ENCODE measurements at places on chromosomes 16 and 17.
A peak's percentile ranks its signal among the peaks of the same experiment; 100 is the strongest.

GRCh38 chr17:48488548-48489106 lies 42.2 kb downstream of the HOXB1 start:
- peak; percentile 21 for DNase-seq

- no peak for DNase-seq
Observed at GRCh38 chr16:48833461-48833860, 223.5 kb upstream of the N4BP1 start.

- no peak for DNase-seq
Observed at GRCh38 chr17:17236295-17237025, 508 bp downstream of the FLCN start.

DNA sequence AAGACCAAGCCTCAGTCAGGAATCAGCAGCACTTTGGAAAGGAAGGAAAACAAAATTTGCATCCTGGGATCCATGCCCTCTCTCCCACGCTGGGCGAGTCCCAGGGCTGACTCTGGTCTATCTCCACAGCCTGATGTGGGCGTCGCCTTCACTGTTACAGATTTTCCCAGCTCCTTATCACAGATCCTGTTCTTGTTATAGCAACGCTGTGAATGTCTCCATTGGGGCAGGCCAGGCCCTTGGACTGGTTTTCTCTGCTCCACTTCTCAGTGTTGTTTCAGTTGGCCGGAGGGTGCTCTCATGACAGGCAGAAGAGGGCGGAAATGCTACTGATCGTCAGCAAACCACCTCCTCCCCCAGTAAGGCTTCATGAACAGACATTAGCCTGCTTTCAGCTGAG lies 127.9 kb upstream of the CDH11 start:
- DNase-seq = no peak

DNA sequence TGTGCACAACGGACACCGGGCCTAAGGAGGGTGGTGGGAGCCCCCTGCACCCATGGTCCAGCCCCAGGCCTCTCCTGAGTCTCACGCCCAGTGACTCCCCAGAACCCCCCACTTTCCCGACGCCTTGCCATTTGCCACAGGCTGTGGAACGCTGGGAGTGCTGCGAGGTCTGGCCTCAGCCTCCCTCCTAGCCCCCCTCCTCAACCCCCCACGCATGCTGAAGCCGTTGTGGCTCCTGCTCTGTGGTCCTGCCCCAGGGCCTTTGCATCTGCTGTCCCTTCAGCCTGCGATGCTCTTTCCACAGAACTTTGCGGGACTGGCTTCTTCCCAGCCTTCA lies 226.0 kb upstream of the GSE1 start:
- no peak for DNase-seq

DNA sequence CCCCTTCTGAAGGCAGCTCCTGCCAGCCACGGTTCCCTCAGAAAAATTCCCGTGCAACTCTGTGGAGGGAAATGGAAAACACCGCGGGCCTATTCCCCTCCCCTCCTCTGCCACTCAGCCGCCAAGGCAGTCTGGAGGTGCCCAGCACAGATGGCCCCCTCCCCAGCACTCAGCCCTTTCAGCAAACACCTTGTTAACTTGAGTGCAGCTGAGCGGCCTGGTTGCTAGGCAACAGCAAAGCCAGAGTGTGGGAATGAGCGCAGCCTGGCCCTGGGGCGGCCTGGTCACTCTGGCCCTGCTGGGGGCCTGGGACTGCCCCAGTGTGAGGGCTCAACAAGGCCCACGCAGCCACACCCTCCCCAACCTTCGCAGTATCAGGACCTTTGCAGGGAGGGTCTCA lies 32.8 kb downstream of the CACNA1G start:
- DNase-seq = no peak

DNA sequence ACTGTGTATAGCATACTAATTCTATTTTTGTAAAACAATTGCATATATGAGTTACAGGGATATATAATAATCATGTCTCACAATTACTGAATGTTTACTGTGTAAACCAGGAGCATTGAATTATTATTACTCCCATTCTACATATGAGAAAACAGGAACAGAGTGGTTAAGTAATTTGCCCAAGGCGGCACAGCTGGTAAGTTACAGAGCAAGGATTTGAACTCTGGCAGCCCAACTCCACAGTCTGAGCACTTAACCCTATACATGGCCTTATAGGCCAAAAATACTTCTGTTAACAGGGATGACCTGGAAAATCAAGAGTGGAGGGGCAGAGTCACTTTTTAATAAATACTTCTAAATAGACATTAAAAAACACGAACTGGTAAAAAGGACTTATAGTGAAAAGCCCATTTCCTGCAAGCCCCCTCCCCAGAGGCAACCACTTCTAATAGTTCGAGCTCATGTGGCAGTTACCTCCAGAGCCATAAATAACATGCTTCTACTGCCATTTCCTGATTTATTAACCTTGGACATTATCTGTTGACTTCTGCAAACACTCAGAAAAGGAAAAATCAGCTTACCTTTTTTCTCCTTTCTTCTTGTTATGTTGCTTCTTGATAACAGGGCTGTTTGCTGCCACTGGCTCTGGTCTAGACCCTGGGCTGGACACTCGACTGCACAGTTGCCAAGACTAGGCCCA lies 22.1 kb upstream of the ADGRG1 start:
- no peak for DNase-seq

DNA sequence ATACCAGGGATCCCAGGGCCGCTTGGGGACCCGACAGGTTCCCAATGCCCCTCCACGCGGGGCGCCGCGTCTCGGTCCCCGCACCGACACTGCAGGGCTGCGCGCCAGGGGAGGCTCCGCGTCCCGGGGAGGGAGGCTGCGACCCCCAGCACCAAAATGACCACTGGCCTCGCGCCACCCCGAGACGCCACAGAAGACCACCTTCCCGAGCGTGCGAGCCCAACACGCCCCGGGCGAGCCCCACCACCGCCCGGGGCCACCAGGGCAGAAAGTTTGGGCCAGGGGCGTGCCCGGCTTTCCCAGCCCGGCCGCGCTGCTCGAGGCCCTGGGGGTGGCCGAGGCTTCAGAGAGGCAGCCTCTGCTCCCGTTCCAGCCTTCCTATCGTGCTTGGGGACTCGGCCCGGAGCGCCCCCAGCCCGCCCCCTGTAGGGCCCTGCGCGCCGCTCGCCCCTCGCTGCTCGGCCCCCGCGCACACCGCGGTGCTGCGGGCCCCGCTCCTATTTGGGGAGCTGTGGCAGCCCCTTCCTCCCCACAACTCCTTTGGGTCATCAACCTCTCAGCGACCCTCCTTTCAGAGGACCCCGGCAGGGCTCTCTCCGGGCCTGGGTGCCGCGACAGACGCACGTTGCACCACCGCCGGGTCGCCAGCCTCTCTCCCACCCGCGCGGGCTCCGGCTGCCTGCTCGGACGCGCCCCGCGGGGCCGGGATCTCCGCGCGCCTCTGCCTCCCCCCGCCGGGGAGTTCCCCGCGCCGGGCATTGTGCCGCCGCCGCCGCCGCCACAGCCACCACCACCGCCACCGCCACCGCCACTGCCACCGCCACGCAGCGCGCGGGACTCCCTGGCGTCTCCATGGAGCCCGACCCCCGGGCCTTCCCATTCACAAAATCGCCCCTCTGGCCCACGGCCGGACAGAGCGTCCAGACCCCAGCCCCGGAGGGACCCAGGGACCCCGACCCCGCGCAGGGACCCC lies 892 bp downstream of the RBFOX3 start:
- DNase-seq = no peak

DNA sequence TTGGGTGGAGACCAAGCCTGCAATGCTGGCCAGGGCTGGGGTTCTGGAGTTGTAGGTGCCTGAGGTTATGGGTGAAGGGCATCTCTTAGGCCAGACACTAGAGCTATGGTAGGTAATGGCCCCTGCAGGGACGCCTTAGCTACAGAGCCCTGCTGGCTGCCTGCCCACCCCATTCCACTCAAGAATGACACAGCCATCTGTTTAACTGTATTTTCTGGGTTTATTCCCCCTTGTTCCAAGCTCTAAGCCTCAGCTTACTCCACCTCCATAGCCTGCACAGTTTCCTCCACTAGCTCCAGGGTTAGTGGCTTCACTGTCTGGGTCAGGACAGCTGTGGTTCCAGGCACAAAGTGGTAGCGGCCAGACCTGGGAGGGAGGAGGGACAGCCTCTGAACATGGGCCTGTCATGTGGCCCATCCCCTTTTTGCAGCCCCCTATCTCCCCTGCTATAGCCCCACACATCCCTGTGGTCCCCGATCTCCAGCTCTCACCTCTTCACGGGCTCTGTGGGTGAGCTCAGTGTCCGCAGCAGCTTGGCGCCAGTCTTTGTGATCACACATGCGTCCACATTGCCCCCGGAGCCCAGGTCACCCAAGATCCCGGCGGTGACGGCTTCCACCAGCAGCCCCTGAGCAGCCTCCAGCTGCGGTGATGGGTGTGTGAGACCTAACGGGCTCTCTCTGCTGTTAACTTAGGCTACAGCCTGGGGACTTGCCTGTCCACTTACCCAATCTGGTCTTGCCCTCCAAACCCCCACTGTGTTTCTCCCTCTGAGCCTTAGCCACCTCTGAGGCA lies 2.1 kb downstream of the PSMB10 start:
- no peak for DNase-seq

DNA sequence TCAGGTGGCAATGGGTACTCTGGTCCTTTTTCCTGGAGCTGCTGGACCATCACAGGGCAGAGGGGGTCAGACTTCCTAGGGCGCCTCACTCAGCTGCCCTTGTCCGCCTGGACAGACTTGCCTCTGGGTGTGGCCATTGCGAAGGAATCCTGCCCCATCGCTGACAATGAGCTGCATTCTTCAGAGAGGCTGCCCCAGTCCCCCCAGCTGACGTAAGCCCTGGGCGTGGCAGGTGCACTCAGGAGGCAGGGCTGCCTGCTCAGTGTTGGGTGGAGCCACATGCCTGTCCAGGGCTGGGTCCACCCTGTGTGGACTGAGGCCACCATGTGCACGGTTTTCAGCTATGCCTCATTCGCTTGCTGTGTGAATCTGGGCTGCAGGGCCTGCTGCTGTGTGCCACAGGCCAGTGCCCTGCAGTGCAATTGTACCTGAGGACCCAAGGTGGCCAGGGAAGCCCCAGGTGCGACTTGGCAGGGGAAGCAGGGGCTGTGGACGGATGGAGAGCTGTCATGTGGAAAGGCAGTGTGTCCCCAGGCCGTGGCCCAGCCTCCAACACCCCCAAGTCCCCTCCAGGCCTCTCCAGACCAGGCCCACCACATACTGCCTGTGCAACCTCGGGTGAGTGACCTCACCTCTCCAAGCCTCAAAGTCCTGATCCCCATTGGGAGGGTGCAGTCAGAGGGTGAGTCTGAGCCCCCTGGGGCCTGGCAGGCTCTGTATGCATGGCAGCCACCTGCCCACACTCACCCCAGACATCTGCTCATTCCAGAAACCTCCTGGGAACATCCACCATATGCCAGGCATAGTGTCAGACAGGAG lies 14.0 kb upstream of the MPRIP start:
- no peak for DNase-seq

GRCh38 chr16:73404001-73404400 lies 356.1 kb upstream of the ZFHX3 start:
- DNase-seq = no peak

DNA sequence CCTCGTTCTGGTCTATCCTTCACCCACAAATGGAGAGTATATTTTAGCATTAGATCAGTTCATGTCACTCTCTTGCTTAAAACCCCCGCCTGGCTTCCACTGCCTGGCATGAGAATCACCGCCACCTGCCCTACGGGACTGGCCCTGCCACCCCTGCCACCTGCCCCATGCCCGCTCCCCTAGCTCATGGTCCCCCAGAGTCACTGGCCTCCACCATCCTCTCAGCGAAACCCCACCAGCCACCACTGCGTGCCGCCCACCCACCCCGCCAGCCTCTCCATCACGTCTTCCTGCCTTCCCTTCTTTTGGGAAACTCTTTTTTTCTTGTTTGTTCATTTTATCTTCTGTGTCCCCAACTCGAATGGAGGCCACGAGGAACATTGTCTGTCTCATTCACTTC lies 982 bp upstream of the ENPP7 start:
- no peak for DNase-seq

- no peak for DNase-seq
Observed at GRCh38 chr16:86221085-86221484, 289.2 kb upstream of the FOXF1 start.

Measured in endothelial cell (in vitro differentiated cells).